AG09319 (cell line): ENCODE measurements at places on chromosomes 3 and 15.

DNA sequence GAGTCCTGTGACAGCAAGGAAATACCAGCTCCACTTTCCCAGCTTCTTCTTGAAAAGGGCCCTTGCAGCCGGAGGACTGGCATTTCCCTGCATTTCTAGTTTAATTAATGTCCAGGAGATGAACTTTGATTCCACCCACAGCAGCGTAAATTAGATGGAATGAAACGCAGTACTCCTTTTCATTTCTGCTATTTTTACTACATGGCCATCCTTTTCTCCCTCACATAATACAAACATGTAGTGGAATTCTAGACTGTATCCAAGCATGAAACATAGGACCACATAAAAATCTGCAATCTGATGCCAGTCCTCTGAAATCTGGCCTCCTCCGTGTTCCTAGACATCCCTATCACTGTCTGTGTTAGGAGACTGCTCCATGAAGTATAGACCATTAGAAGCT is 403.2 kb downstream of the NR2F2 start:
- DNase-seq: no peak

DNA sequence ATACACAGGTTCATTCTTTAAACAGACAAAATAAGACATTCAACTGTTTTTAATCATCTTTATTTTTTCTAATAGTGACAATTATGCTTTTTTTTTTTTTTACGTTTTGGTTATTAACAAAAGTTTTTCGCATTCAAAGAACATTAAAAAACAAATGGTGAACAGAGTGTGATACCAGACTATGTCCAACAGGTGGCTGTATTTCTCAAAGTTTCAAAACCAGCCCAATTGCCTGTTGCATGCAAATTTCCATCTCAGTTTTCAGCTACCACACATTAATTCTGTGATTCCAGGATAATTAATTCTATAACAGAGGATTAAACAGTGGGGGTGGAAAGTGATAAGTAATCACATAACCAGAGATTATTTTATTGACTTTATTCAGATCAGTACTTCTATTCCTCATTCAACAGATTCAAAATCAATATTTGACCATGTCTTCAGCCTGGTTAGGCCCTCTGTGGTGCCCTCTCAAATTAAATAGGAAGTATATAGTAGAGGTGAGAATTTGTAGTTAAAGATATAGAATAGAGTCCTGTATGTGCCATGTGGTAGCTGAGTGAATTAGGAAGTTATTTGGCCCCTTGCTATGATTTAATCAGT is 122.2 kb upstream of the DCBLD2 start:
- DNase-seq: peak; percentile 12

GRCh38 chr3:62214850-62215249 is 158.5 kb downstream of the FEZF2 start:
- no peak for DNase-seq

GRCh38 chr15:79028411-79028964 is 62.1 kb downstream of the RASGRF1 start:
- no peak for DNase-seq

DNA sequence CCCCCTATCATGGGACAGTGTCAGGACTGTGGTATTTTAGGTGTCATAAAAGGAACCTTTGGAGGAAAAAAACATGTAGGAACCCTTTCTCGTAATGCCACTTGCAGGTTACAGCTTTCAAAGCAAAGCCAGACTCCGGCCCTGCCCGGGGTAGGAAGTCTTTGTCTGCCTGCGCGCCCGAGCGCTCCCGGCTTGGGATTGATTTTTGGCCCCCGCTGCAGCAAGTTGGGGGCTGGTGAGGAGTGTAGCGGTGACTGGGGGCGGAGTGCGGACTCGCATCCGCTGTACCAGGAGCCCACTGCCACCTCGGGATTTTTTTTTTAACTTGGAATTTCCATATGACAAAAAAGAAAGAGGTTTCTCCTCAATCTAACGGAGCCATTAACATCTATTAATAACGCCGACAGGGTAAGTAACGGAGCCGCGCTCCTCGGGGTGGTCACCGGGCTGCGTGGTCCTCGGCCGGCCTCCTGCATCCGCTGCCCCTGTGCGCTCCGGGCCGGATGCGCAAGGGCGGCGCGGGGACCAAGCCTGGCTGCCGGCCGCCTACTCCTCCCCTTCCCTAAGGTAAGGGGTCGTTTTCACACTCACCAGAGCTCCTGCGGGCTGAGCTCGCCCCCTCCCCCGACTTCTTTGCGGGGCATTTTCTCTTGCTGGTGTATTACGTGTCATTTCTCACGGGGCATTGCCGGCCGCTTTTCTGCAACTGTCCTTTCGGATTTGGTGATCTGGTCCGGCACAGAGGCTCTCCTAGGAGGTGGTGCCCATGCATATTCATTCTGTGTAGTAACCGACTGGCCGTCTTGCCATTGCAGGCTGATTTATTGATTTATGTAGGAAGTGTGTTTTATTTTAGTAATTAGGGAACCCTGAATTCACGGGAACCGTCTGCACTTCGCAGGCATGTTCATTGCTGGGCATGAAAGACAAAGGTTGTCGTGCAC is 219.8 kb upstream of the TOPAZ1 start:
- DNase-seq: no peak

GRCh38 chr3:25057379-25057778 is 370.7 kb upstream of the RARB start:
- DNase-seq: no peak

GRCh38 chr3:23863060-23863459 is 53.7 kb downstream of the NKIRAS1 start:
- no peak for DNase-seq

DNA sequence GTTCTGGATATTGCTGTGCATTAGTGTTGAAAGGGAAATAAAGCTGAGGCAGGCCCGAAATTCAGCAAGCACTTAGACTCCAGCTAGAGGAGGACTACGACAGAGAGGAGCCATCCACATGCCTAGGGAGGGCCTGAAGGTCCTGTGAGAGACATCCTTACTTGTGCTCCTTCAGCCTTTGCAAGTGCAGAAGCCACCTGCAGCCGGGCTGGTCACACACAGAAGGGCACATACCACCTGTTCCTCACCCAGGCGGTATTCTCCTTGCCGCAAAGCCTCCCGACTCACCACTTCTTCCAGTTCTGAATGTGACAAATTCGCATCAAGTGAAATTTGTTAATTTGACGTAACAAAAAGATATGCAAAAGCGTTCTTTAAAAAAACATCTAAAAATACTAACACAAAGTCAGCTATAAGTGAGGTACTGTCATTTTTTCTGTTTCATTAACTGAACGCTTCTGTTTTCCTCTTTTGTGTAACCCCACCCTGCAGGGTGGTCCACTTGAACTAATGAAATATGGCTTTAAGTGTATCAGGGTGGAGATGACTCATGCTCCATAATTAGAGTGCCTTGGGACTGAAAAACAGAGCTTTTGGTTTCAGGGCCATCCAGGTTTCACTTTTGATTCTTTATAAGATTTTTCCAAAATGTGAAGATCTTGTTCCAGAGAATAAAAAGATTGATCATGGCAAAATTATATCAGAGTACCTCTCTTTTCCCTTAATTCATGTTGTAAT is 467.9 kb upstream of the ATP11B start:
- no peak for DNase-seq

GRCh38 chr3:58408906-58409305 is 24.7 kb downstream of the PDHB start:
- DNase-seq: no peak

- no peak for DNase-seq
These were observed 132.6 kb upstream of the NR2E3 start for GRCh38 chr15:71677766-71678165.

DNA sequence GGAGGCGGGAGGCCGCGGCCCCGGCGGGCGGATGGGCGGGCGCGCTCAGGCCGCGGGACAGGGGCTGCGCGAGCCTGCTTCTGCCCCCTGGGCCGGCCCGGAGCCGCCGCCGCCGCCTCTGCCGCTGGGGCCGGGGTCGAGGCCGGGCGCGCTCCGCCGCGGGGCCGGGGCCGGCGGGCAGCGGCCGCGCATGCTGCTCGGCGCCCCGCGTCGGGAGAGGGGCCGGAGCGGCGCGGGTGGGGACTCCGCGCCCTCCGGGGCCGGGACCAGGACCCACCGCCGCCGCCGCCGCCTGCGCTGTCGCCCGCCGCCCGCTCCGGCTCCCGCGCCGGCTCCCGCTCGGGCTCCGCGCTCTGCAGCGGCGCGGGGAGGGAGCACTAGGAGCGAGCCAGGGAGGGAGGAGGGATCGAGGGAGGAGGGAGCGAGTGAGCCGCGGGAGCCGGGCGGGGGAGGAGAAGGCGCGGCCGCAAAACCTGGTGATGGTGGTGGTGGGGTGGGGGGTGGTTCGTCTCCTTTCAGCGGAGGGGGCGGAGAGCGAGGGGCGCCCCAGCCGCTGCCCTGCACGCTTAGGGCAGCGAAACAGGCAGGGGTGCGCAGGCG is at the start of gene LINGO1:
Gene LINGO1 (minus strand): TSS at position 379 of the 600 bp plus-strand sequence. CDS start 597 bp downstream, outside the sequence.
- DNase-seq: no peak

DNA sequence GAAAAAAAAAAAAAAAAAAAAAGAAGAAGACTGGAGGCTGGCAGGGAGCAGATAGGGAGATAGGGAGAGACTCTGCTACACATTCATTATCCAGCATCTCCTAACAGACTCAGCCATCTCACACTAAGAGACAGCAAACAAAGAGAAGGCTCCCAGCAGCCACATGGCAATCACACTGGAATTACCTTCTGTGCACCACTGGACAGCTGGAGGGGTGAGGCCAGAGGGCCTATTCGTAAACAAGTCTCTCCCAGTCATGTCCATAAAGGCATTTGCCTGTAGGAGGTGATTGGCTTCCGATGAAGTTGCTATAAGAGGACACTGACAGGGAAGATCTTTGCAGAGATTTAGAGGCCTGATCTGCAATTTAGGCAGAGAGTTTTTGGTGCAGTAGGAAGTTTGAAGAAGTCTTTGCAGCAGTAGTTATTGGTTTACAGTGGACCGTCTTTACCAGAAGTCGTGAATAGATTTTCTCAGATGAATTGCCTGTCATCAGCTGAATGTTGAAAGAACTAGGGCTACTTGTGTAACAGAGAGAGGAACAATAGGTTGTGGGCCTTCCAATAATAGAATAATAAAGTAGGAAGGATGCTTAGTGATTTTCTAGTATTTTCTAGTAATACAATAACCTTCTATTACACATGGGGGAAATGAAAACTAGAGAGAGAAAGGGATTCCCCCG is 89.7 kb downstream of the TP63 start:
- DNase-seq: no peak

- DNase-seq: no peak
These were observed 25.2 kb downstream of the FEM1B start for GRCh38 chr15:68302729-68303128.

- no peak for DNase-seq
These were observed 34.3 kb upstream of the PIK3CA start for GRCh38 chr3:179113903-179114302.

GRCh38 chr3:106184540-106185457 is 316.0 kb upstream of the CBLB start:
- DNase-seq: no peak

- no peak for DNase-seq
These were observed 51.6 kb upstream of the MRPS22 start for GRCh38 chr3:139292192-139292591.

- DNase-seq: no peak
These were observed 34.2 kb upstream of the SLC24A5 start for GRCh38 chr15:48086576-48086975.

- DNase-seq: no peak
These were observed 11.1 kb upstream of the PLAAT1 start for GRCh38 chr3:193229851-193230420.

GRCh38 chr15:84598250-84598649 is 2.6 kb upstream of the ZSCAN2 start:
- DNase-seq: no peak

DNA sequence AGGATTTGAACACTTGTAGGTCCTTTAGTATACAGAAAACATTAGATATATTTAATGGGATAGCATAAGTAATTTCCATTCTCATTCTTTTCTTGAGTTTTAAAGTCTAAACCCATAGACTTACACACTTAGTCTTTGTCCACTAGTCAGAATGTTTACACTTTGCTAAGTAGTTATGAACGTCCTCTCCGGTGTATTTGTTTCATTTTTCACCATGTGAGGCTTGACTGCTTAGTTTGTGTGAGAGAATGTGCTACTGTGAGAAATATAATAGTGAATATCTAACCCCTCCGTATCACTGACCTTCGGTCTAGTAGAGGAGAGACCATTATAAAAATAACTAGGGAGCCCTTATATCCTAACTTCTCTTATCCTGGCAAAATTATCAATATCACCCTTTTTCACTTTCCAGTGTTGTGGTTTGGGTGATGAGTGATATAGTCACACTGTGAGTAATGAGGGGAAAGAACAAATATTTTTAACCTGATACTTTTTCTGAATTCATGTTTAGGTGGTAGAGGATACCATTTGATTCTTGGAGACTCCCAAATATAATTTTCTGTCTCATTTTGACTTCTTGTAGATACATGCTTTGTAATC is 122.4 kb downstream of the UBE2E2 start:
- DNase-seq: no peak

DNA sequence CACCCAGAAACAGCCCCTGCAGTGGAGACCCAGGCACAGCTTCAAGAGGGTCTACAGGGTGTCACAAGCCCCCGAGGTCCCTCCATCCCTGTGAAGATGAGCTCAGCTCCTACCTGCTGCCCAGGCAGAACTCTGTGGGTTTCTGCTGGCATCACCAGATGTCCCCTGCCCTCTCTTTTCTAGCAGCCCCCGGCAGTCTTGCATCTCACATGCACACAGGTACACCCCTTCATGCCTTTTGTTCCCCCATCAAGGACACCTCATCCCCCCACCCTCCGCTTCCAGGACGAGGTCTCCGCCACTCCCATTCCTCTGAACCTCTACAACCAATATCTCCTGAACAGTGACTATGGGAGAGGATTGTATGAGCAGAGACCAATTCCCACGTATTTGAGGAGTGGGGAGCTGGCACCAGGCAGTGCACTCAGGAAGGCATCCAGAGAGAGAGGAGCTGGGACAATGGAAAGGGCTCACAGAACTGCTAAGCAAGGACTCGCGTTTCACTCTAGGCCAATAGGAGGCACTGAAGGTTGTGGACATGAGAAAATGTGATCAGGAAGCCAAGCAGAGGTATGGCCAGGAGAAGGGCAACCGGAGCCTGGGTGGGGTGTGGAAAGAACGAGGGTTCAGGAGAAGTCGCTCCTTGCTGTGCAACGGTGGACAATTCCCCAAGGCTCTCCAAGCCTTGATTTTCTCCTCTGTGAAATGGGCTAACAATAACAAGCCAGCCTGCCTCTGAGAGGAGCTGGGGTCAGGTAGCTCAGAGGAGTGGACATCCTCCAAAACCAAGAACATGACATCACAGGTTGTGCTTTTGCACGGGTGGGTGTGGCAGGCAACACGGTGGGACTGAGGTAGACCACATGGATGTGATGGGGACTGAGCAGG is 115.2 kb downstream of the CHSY1 start:
- no peak for DNase-seq

DNA sequence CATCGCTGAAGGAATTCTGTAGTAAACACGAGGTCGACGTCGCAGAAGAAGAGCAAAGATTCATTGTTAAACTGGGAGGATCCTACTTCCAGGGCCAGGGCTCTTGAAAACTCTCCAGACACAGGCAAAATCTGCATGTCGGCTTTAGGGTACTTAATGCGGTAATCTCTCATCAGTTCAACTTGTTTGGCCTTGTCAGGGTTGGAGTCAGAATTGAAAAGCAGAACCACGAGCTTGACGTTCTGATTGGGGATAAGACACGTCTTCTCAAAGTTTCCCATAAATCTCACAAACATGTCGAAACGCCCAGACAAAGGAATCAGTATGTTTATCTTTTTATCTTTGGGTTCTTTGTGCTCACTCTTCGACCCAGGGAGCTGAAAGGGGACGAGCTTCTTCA is 74.0 kb downstream of the CHSY1 start:
- no peak for DNase-seq
